Activated T-cell treated with anti-CD3 and anti-CD28 coated beads, Interleukin-2, amount 50 U/mL, for 72 hours (primary cell): ENCODE measurements at places on chromosomes 1 and 21.

DNA sequence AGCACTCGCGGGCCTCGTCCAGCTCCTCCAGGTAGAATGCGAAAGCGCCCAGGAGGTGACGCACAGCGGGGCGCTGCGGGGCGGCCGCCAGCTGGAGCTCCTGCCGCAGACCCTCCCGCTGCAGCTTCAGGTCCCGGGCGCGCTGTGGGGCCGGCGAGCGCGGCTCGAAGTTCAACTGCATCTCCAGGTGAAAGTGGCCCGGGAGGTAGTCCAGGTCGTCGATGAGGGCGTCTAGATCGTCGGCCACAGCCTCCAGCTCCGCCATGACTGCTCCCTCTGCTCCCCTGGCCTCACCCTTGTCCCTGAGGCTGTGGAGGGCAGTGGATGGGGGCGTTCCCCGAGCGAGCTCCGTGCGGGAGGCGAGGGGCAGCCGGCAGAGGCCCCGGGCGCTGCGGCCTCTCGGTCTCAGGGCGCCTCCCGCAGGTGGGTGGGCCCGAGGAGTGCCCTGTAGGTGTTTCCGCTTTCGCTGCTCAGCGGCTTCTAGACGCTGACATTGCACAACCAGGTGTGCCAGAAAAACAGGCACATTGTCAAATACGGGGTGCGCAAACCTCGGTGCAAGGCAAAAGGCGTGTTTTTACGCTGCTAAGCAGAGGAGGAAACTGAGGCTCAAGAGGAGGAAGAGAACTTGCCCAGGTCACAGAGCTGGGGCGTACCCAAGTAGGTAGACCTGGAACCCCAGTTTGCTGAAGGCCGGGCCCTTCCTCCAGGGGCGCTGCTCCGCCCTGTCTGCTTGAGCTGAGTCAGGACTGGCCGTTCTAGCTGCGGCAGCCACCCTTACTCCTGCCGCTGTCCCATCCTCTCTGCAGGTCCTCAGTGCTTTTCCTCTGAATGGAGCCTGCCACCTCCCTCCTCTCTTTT lies at the start of gene TTC22:
TSS of gene TTC22 (minus strand) at position 425 of the 861 bp plus-strand sequence. CDS start at position 265, 160 bp downstream.
- DNase-seq = peak; percentile 80

DNA sequence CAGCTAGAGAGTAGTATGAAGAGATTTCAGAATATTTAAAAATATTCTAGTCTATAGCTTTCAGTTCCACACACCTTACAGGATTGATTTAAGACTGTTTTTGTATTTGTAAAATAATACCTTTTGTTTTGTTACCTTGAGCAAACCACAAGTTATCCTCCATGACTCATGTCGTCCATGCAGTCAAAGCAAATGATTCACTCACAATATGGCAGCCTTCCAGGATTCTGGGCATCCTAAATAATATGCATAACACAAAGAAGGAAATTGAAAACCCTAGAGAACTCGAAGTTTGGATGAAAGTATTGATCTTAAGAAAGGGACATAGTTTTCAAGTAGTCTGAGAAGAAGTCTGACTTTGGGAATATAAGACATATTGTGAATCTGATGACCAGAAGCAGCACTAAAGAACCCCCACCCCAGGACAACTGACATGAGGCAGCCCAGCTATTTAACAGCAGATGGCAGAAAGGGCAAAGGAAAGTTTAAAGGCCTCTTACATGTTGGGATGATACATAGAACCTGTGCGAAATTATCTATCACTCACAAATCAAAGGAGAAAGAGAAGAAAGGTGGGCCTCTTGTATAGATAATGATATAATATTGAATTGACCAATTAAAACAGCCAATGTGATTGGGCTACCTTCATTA lies 857.9 kb downstream of the BRINP3 start:
- no peak for DNase-seq

DNA sequence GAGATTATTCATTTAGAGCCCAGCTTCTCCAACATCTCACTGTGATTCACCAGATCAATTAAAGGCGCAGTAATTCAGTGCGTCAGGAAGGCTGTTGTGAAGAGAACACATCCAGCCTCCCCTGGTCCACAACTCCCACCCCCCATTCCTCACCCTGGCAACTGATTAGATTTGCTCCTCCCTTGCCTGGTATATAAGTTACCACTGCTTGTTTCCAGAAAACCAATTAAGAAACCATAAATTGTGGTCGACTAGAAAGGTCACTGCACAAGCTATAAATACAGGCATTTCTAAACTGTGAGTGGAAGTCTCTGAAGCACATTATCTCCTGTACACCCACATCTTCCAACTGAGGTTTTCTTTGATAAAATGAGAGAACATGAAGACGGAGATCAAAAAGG lies 41.9 kb downstream of the FAM163A start:
- no peak for DNase-seq

- DNase-seq = no peak
These were observed 7.9 kb downstream of the SLC2A7 start for GRCh38 chr1:9018333-9018732.

DNA sequence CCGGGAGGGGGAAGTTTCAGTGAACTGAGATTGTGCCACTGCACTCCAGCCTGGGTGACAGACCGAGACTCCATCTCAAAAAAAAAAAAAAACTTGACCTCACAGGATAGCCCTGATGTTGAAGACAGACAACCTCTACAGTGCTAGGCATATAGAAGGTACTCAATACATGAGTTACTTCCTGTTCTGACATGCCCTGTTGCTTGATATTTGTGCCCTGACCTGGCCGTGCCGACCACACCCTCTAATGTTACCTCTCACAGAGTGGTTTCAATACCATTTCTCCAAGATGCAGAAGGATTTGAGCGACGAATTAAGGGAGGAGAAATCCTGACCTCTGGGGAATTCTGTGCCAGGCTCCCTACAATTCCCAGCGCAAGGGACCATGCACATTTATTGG lies 5.2 kb downstream of the PTAFR start:
- no peak for DNase-seq

GRCh38 chr1:178941261-178941689 lies 70.4 kb upstream of the ANGPTL1 start:
- DNase-seq = no peak

- no peak for DNase-seq
These were observed 142.1 kb upstream of the ZBTB40 start for GRCh38 chr1:22309572-22309971.

DNA sequence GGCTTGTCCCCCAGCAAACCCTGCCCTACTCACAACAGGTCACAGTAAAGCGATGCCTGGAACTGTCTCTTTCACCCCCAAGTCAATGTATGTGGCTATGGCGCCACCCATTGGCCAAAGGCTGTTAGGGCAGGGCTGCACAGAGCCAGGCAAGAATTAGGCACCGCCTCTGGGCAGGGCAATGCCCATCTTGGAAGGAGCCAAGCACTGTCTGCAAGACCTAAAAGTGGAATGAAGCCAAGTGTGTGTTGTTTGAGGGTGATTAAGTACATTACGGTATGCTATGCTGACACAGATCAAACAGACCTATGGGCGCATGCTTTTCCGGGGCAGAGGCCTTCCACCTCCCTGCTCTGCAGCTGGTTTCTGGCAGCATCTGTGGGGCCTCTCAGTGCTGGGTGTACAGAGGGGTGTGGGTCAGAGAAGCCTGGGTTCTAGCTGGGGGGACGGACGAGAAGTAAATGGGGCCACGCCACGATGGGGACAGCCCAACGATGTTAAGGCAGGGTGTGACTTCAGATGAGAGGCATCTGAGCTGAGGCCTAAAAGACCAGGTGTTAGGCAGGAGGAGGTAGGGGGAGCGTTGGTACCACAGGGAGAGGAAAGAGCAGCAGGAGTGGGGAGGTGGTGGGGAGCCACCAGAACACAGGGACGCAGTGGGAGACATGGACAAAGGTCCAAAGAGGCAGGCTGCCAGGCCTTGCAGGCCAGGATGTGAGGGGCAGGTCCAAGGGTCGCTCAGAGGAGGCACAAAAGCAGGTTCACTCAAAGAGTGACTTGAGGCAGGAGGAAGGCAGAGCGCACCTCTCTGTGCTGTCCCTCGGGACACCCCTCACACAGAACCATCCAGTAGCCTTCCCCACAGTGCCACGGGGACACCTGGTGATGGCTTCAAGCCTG lies 49.8 kb downstream of the ACOT7 start:
- peak; percentile 70 for DNase-seq

DNA sequence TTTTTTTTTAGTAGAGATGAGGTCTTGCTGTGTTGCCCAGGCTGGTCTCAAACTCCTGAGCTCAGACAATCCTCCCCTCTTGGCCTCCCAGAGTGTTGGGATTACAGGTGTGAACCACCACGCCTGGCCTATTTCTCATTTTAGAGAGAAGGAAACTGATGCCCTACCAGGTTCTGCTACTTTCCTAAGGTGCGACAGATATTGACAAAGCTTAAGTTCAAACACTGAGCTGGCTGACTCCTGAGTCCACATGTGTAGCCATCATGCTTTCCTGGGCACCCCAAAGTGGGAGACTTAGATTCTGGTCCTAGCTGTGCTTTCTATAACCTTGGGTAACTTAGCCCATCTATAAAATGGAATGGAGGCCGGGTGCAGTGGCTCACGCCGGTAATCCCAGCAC lies 5.1 kb upstream of the TMEM222 start:
- no peak for DNase-seq

DNA sequence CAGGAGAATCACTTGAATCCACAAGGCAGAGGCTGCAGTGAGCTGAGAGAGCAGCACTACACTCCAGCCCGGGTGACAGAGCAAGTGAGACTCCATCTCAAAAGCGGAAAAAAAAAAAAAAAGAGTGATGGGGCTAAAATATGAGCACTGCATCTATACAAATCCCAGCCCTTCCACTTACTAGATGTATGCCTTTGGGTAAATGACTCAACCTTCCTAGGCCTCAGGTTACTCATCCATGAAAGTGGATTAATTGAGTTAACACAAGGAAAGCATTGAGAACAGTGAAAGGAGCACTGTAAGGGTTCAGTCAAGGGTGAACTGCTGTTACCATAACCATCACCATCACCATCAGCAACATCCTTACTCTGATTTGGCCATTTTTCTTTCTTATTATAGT lies 226.4 kb upstream of the C8B start:
- DNase-seq = no peak

GRCh38 chr1:217734973-217735372 lies 103.8 kb downstream of the SPATA17 start:
- DNase-seq = no peak

DNA sequence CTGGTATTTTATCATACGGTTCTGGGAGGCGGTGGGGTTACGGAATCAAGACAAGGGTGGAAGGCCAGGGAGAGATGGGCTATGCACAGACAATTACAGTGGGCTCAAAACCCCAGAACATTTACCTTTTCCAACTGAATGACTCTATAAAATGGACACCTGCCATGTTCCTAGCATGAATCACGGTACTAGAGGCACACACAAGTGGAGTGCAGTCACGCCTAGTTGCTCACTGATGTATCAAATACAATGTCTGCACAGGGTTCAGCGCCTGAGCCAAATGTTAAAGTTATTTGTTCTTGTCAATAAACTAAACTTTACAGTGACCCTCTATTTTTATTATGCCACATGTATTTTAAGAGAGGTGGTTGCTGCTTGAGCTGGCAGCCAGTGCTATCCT lies 121.4 kb downstream of the ATG4C start:
- DNase-seq = no peak

DNA sequence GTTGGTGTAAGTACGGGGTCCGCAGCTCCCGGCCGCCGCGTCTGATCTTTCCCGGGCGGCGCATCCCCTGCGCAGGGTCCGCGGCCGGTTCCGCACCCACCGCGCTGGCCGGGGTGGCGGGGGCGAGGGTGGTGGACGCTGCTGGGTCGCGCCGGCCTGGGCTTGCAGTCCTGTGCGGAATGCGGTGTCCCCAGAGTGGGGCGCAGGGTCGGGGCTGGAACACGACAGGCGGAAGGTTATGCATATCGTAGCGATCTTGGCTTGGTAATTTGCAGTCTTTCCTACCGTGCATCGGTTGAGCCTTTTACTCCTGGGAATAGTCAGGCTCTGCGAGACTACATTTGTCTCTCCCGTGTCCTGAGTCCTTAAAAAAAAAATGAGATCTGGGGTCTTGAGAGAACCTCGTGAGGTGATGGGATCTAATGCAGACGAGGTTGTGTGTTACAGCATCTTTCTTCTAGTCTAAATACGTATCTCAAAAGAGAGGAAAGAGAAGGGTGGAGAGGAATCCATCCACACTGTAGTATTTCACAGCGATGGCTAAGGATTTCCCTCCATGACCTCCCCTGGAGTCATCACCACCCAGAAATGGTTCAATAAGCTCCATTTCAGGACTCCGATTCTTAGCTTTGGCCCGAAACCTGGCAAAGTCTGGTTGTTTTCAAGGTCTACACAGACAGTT lies 572 bp downstream of the ATP1B1 start:
- peak; percentile 15 for DNase-seq

DNA sequence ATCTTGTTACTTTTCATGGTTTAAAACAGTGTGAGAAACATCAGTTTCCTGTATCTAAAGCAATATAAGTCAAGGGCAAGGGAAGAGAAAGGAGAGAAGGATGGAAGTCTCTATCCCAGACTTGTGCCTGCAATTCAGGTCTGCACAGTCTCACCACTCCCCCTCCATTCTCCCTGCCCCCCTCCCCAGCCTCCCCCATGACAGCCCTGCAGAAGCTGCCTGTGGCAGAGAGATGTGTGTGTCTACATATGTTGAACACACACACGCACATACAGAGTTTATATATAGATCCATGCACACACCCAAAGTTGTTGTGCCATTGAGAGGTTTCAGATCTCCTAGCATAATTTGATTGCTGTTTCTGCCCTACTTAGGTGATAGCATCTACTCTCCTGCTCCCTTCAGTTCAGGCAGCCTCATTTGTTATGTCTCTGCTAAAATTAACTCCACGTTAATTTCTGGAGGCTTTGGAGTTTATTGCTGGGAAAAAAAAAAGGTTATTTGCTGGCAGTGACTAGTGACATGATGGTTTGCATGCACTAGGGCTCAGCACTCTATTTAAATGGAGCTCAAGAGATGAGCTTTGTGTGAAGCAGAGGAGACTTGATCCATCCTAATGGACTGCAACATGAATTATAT lies 124.9 kb upstream of the SMYD2 start:
- DNase-seq = no peak

GRCh38 chr1:230896779-230897178 lies 28.5 kb upstream of the C1orf198 start:
- DNase-seq = no peak

DNA sequence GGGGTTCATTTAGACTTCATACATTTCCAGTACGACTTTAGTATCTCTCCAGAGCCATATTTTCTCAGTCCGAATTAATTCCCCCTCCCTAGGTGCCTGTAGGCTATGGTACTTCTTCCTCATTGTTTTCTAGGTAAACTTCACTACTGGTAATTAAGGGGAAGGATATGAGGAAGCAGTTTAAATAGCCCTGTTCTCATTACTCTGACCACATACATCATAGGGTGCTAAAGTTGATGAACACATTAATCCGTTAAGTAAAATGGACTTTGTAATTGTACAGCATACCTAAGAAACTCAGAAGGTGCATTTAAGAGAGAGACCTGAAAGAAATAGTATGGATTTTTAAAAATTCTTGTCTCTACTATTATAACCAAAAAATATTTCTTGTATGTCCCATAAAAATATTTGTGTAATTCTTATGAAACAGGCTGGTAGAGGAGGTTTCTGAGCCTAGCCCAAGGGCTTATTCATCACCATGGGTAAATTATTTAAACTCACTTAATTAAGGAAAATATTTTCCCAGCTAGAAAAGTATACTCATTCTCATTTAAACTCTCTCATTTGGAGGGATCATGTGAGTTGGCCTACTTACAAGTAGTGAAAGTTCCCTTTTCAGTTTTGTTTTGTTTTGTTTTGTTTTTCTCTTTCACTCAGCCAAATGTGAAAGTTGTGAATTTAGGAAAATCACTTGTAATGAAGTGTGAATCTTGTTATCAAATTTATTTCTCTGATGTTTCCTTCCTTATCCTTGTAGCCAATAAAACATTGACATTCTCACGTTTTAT lies 2.0 kb downstream of the PRMT6 start:
- no peak for DNase-seq
